ENCODE measurements at places on chromosomes 3 and 15. TPM values are rescaled to one million over a fixed set of nuclear protein-coding genes. Genes with fewer than 3 reads are reported as not detected.

DNA sequence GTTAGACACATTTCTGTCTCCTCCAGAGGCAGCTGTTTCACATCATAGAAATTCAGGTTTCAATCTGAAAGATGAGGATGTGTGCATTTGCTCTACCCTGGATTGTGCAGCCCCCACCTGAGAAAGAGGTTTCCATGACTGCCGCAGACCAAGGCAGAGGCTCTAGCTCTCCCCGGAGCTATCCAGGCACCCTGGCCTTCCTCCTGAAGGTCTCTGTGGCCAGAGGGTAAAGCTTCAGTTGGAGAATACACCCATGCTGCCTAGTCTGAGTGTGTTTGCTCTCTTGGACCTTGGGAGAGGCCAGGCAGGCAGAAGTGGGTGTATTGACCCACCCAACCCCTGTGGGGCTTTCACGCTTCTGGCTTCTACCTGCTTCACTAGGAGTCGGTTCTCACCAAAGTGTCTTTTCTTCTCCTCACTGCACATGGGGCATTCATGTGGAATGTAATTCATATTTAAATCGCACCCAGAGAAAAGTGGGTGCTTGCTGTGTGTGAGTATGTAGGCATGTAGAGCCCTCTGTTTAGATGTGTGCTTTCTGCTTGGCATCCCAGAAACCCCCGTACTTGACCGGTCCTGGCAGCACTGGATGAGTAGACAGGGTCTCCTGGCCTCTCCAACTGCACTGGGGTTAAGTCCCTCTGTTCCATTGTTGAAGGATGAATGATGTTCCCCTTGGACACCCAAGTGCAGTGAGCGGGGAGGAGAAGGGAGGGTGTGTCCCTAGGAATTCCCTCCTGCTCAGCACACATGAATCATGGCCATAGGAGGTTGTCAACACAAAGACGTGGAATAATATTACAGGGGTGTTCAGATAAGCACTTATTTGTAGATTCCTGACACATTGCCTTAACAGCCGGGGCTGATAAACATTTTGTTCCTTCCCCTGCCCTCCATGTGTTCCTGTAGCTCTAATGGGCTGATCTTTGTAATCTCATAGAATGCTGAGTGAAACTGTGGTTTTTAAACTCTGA lies 20.3 kb upstream of the RAB6B start:
- DNase-seq = no peak
- no peaks in the 10 kb centered on the region for H3K4me1 ChIP-seq
- H3K27me3 ChIP-seq = no peaks in the 10 kb centered on the region
- no peaks in the 10 kb centered on the region for H3K36me3 ChIP-seq
- no peak overlapping the region for H3K27ac ChIP-seq
- no peak overlapping the region for H3K4me3 ChIP-seq

GRCh38 chr15:32706704-32707103 lies 11.1 kb upstream of the GREM1 start:
- no peak overlapping the region for H3K27ac ChIP-seq
- no peaks in the 10 kb centered on the region for H3K27me3 ChIP-seq
- H3K4me3 ChIP-seq = no peak overlapping the region
- no peaks in the 10 kb centered on the region for H3K36me3 ChIP-seq
- no peak for DNase-seq

DNA sequence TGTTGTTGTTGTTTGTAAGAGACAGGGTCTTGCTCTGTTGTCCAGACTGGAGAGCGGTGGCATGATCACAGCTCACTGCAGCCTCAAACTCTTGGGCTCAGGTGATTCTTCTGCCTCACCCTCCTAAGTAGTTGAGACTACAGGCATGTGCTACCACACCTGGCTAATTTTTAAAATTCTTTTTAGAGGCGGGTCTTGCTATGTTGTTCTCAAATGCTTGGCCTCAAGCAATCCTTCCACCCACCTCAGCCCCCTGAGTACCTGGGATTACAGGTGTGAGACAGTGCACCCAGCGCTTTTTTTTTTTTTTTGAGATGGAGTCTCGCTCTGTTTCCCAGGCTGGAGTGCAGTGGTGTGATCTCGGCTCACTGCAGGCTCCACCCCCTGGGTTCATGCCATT lies 46.7 kb downstream of the TMOD3 start:
- no peak overlapping the region for H3K27ac ChIP-seq
- no peaks in the 10 kb centered on the region for H3K36me3 ChIP-seq
- no peaks in the 10 kb centered on the region for H3K27me3 ChIP-seq
- no peak overlapping the region for H3K4me3 ChIP-seq
- DNase-seq = no peak

- no peak overlapping the region for H3K27ac ChIP-seq
- H3K4me1 ChIP-seq = no peaks in the 10 kb centered on the region
- no peaks in the 10 kb centered on the region for H3K36me3 ChIP-seq
- no peak overlapping the region for H3K4me3 ChIP-seq
Observed at GRCh38 chr15:90213818-90214204, 12.7 kb downstream of the SEMA4B start.

DNA sequence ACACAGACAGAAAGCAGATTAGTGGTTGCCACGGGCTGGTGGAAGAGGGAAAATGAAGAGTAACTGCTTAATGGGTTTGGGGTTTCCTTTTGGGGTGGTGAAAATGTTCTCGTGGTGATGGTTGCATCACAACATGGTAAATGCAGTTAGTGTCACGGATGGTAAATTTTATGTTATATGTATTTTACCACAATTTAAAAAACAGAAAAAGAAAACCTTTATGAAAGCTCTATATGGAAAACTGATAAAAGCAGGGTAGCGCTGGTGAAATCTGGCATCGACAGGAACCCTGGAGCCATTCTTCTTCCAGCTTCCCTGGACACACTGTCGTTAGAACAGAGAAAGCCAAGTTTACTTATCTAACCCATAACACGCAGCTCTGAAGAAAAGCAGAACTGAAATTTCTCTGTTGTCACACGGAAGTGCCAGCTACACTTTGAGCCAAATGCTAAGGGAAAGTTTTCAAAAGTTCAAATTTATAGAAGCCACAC lies 287.7 kb upstream of the NR2F2 start:
- no peaks in the 10 kb centered on the region for H3K27me3 ChIP-seq
- H3K4me3 ChIP-seq = no peak overlapping the region
- H3K36me3 ChIP-seq = no peaks in the 10 kb centered on the region
- no peak overlapping the region for H3K27ac ChIP-seq
- DNase-seq = no peak

DNA sequence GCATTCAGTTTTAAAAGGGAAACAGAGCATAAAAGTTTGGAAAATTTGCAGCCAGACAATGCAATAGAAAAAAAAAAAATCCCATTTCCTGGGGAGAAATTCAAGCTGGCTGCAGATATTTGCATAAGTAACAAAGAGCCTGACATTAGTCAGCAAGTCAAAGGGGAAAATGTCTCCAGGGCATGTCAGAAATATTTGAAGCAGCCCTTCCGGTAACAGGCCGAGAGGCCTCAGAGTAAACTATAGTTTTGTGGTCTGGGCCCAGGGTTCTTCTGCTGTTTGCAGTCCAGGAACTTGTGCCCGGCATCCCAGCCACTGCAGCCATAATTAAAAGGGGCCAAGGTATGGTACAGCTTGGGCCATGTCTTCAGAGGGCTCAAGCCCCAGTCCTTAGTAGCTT lies 411.6 kb upstream of the BCHE start:
- no peaks in the 10 kb centered on the region for H3K36me3 ChIP-seq
- no peak for DNase-seq
- no peaks in the 10 kb centered on the region for H3K4me1 ChIP-seq
- H3K4me3 ChIP-seq = no peak overlapping the region
- no peaks in the 10 kb centered on the region for H3K27me3 ChIP-seq
- H3K27ac ChIP-seq = no peak overlapping the region

- H3K4me3 ChIP-seq = no peak overlapping the region
- H3K27me3 ChIP-seq = no peaks in the 10 kb centered on the region
- H3K36me3 ChIP-seq = no peaks in the 10 kb centered on the region
- no peaks in the 10 kb centered on the region for H3K4me1 ChIP-seq
- DNase-seq = no peak
Observed at GRCh38 chr3:75295013-75295412, 369.1 kb upstream of the FRG2C start.

DNA sequence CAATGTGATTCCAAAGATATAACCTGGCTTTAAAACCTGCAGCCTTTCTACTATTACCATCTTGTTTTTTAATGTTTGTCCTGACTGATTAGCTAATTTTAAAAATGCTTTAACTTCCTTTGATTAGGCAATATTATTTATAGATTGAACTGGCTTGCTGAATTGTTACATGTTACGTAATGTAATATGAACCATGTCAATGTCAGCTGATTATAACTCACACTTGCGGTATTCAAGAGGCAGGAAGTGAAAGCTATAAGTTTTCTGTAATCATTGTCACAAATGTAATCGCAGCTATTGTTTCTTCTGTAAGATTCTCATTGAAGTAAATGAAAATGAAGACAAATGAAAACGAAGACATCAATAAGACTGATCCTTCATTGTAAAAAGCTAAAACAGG lies 146.8 kb downstream of the ROBO2 start:
- no peak overlapping the region for H3K27ac ChIP-seq
- no peak overlapping the region for H3K4me3 ChIP-seq

DNA sequence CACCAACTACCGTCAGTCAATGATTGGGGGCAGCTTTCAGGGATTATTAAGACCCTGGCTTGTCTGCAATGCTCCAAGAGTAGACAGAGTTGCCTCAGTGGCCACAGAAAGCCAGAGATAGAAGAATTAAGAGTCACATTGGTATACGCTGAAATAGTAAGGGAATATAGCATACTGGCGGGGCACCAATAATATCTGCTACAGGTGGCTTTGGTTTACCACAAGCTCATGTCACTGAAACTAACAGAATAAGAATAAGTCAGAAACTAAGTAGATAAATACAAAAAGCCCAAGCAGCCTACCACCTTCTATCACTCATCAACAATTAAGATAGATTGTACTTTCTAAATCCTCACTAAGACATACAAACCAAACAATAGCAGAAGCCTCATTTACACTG lies 2.5 kb upstream of the FHIT start:
- H3K4me3 ChIP-seq = no peak overlapping the region
- H3K27me3 ChIP-seq = no peaks in the 10 kb centered on the region
- no peak overlapping the region for H3K27ac ChIP-seq
- H3K36me3 ChIP-seq = no peaks in the 10 kb centered on the region
- no peaks in the 10 kb centered on the region for H3K4me1 ChIP-seq

DNA sequence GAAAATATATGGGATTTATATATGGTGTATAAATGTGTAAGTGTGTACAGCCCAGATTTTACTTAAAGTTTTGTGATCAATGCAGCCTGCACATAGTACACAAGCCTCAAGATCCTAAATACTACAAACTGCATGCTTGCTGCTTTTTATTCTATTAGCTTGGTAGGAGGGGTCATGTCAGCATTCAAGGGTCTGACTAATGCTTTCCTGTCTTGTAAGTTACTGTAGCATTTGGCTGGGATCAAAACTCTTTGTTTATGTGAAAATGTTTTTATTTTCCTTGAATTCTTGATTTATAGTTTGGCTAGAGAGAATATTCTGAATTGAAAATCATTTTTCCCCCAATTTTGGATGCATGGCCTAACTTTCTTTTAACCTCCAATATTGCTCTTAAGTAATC lies 370.9 kb downstream of the NSUN3 start:
- DNase-seq = no peak
- H3K4me3 ChIP-seq = no peak overlapping the region
- H3K27me3 ChIP-seq = no peaks in the 10 kb centered on the region

- DNase-seq = no peak
- no peak overlapping the region for H3K27ac ChIP-seq
- no peaks in the 10 kb centered on the region for H3K4me1 ChIP-seq
Observed at GRCh38 chr3:122458992-122459391, 43.1 kb upstream of the WDR5B start.

GRCh38 chr3:173826901-173827609 lies 429.5 kb downstream of the NLGN1 start:
- DNase-seq = no peak
- H3K27ac ChIP-seq = no peak overlapping the region
- H3K36me3 ChIP-seq = no peaks in the 10 kb centered on the region
- H3K4me1 ChIP-seq = no peaks in the 10 kb centered on the region
- H3K4me3 ChIP-seq = no peak overlapping the region

- H3K4me3 ChIP-seq = no peak overlapping the region
- no peaks in the 10 kb centered on the region for H3K36me3 ChIP-seq
Observed at GRCh38 chr3:16837602-16838001, 47.2 kb upstream of the PLCL2 start.

GRCh38 chr3:127479449-127479848 lies 111.1 kb downstream of the TPRA1 start:
- no peaks in the 10 kb centered on the region for H3K4me1 ChIP-seq
- H3K27ac ChIP-seq = no peak overlapping the region
- no peak overlapping the region for H3K4me3 ChIP-seq
- no peaks in the 10 kb centered on the region for H3K36me3 ChIP-seq
- no peaks in the 10 kb centered on the region for H3K27me3 ChIP-seq

GRCh38 chr15:77784361-77785292 lies 151.9 kb upstream of the LINGO1 start:
- H3K36me3 ChIP-seq = no peaks in the 10 kb centered on the region
- H3K4me3 ChIP-seq = no peak overlapping the region
- H3K4me1 ChIP-seq = no peaks in the 10 kb centered on the region
- H3K27ac ChIP-seq = no peak overlapping the region

- DNase-seq = no peak
- H3K27me3 ChIP-seq = no peaks in the 10 kb centered on the region
- no peaks in the 10 kb centered on the region for H3K4me1 ChIP-seq
Observed at GRCh38 chr3:113852506-113852905, 13.9 kb downstream of the GRAMD1C start.

DNA sequence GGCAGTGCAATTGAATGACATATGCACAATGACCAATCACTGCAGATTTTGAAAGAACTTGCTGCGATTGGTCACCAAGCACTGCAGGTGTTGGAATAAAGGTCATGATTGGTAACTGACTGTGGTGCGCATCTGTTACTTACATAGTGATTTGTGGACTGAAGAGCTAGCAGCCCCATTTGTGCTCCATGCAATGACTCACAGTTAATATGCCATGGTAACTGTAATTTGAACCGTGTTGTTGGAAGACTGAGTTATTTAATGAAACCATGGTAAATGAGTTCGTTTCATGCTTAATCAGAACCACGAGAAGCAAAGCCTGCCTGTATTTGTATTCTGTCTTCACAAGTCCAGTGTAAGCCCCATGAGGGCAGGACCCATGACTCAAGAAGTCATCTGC lies 220.5 kb downstream of the TJP1 start:
- no peaks in the 10 kb centered on the region for H3K27me3 ChIP-seq
- no peaks in the 10 kb centered on the region for H3K4me1 ChIP-seq
- no peak overlapping the region for H3K27ac ChIP-seq
- H3K4me3 ChIP-seq = no peak overlapping the region

- H3K4me1 ChIP-seq = no peaks in the 10 kb centered on the region
- H3K36me3 ChIP-seq = no peaks in the 10 kb centered on the region
- H3K4me3 ChIP-seq = no peak overlapping the region
- DNase-seq = no peak
- no peak overlapping the region for H3K27ac ChIP-seq
- no peaks in the 10 kb centered on the region for H3K27me3 ChIP-seq
Observed at GRCh38 chr3:5035692-5036391, 56.6 kb downstream of the BHLHE40 start.

GRCh38 chr3:195046441-195046840 lies 224.5 kb downstream of the XXYLT1 start:
- no peak overlapping the region for H3K4me3 ChIP-seq
- no peaks in the 10 kb centered on the region for H3K36me3 ChIP-seq

Gene CHRM5
- polyA plus RNA-seq = not detected

Gene OPA1
- 13.3 TPM for polyA plus RNA-seq

Gene RFX7
- 1.0 TPM for polyA plus RNA-seq

Gene SH2D7
- polyA plus RNA-seq = not detected

Gene STRIT1
- 1.3 TPM for polyA plus RNA-seq

Gene MLF1
- polyA plus RNA-seq = 8.3 TPM

Gene FBXO40
- not detected for polyA plus RNA-seq

Gene GREM1
- under 0.01 TPM for polyA plus RNA-seq

Gene CPN2
- not detected for polyA plus RNA-seq
